ENCODE measurements at places on chromosomes 1 and 21.

- DNase-seq = no peak
These were observed 64.0 kb downstream of the KCNAB2 start for GRCh38 chr1:6109688-6110087.

DNA sequence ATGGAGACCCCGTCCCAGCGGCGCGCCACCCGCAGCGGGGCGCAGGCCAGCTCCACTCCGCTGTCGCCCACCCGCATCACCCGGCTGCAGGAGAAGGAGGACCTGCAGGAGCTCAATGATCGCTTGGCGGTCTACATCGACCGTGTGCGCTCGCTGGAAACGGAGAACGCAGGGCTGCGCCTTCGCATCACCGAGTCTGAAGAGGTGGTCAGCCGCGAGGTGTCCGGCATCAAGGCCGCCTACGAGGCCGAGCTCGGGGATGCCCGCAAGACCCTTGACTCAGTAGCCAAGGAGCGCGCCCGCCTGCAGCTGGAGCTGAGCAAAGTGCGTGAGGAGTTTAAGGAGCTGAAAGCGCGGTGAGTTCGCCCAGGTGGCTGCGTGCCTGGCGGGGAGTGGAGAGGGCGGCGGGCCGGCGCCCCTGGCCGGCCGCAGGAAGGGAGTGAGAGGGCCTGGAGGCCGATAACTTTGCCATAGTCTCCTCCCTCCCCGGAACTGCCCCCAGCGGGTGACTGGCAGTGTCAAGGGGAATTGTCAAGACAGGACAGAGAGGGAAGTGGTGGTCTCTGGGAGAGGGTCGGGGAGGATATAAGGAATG lies 505 bp downstream of the LMNA start:
- no peak for DNase-seq

DNA sequence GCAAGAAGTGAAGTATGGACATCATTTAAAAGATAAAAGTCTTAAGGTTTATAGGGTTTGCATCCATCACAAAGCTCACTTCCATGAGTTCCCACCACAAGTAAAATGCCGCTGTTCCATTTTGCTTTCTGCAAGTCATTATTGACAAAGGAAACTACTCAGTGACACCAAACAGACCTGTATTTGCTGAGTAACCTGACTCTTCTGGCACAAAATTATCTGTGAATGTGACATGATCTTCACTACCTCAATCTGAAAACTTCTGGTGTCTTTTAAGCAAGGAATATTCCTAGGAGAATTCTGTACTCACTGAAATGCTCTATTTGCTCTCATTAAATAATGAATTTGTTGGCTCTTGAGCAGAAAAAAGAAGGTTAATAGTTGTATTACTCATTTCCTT lies 1077.4 kb upstream of the ADGRL4 start:
- no peak for DNase-seq

GRCh38 chr1:16302709-16303627 lies 49.3 kb downstream of the FBXO42 start:
- DNase-seq = no peak

GRCh38 chr1:6519935-6520671 lies 28.6 kb upstream of the PLEKHG5 start:
- DNase-seq = peak; percentile 65

DNA sequence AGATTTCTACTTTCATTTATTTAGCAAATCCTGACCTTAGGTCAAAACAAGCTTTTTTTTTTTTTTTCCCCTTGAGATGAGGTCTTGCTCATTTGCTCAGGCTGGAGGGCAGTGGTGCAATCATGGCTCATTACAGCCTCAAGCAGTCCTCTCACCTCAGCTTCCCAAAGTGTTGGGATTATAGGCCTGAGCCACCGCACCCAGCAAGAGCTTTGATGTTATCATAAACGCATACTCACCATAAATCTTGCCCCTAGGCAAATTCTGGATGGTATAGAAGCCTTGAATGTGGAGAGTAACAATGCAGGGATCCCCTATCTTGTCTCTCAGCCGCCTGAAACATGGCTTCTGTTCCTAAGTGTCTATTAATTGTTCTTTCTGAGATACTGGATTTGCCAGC lies 24.8 kb upstream of the CLDN8 start:
- DNase-seq = no peak

DNA sequence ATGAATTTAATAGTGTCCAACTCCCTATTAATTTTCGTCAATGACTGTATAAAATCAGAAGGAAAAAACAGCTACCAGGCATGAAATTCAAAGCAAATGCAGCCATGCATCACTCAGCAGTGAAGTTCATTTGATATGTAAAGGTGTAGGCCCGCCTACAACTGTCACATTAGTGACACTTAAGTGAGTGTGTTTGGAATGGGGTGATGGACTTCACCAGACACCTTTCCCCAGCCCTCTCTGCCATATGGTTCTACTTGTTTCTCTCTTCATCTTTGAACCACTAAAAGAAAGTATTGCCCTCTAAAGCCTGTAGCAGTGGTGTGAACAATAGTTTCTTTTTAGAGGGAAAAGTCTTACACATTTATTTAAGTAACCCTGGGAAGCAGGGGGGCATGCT lies 124.0 kb downstream of the SIPA1L2 start:
- DNase-seq = no peak

DNA sequence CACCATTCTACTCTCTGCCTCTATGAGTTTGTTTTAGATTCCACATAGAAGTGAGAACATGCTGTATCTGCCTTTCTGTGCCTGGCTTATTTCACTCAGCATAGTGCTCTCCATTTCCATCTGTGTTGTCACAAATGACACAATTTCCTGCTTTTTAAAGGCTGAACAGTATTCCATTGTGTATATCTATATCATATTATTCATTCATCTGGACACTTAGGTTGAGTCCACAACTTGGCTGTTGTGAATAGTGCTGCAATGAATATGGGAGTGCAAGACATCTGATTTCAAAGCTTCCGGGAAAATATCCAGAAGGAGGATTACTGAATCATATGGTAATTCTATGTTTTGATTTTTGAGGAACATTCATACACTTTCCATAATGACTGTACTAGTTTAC lies 20.1 kb upstream of the DONSON start:
- no peak for DNase-seq

- DNase-seq = no peak
These were observed 11.2 kb upstream of the VWA5B1 start for GRCh38 chr1:20279509-20279908.

DNA sequence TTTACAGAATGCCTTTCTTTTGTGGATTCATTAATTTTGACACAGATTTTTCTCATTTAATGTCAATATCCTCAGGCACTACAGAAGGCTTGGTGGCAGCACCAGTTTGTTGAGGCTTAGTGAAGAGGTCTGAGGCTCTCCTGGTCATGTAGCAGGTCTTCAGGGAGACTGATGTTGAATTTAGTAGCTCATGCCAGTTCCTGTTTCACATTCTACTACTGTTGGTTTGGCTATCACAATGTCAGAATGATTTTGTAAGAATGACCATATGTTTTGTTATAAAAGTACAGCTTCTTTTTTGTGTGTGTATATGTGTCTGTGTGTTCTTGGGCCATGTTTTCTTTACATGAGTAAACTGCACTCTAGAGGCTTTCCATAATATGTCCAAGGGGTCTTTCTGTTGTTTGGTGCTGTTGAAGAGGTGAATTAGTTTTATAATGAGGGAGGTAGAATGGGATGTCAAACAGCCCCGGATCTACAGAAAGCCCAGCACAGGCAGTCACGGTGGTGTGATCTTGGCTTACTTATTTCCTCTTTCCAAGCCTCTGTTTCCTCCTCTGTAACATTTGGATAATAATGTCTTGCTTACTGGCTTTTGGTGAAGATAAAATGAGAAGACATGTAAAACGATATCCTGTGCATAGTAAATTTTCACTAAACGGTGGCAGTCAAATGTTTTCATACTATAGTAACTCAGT lies 32.0 kb downstream of the C1orf21 start:
- no peak for DNase-seq

- no peak for DNase-seq
These were observed 115.2 kb downstream of the LMX1A start for GRCh38 chr1:165241321-165241720.

DNA sequence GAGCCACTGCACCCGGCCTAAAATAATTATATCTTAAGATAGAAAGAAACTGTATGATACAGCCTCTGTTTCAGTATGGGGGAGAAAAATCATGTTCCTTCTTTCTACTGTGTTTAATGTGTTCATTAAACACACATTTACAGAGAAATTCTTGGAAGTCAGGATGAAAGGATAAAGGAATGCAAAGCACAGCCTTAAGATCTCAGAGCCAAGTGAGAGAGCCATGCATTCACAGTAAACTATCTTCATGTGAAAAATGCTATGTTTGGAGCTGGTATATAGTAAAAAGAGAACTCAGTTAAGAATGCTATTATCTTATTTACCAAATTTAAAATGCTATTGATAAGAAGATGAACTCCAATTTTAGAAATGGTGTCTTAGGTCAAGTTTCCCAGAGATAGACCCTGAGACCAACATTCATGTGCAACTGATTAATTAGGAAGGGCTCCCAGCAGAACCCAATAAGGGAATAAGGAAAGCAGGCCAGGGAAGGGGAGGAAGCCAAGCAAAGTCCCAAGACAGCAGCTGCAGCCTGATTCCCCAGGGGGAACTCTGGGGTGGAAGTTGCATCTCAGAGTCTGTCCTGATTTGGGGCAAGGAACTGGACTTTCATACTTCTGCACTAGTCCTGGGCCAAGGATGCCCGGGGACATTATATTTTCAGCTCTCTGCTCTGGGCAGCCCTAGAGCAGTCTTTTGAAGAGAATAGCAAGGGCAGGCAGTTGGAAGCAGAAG lies 130.0 kb upstream of the ZNF648 start:
- no peak for DNase-seq

DNA sequence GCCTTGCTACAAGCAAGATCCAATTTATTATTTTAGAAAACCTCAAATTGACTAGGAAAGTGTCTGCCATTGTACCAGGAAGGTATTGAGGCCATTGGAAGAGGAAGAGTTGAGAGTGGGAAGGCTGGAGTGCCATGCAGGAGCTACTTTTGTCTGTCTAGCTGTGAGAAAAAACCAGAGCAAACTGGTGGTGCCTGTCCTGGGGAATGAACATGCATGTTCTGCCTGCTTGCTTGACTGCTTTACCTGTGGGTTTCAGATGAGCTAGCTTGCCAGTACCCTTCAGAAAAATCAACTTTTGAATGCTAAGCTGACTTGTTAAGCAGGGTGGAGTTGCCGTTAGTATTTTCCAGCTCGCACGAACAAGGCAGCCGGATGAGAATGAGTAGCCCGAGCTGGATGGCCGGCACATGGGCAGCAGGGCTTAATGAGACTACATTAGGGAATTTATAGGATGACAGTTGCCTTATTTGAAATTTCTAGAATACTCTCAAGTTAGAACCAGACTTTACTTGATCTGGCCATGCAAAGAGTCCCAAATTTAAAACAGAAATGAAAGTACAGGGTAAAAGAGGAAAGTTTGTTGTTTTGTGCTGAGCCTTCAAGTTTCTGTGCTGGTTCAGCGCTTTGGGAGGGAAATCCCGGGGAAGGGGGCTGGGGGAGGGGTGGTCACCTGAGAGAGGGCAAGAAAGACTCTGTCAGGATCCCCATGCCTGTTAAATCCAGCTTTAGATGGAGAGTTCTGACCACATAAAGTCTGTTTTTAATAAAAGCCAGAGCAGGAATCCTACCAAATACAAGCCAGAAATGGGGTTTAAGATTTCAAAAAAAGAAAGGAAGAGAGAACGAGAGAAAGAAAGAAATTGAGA lies 29.6 kb upstream of the C1orf105 start:
- no peak for DNase-seq

- no peak for DNase-seq
These were observed 110.1 kb downstream of the SLC45A1 start for GRCh38 chr1:8427986-8428385.

GRCh38 chr1:38529946-38530345 lies 329.6 kb downstream of the RRAGC start:
- DNase-seq = no peak

GRCh38 chr1:92923664-92924063 lies 37.6 kb downstream of the DIPK1A start:
- DNase-seq = no peak

DNA sequence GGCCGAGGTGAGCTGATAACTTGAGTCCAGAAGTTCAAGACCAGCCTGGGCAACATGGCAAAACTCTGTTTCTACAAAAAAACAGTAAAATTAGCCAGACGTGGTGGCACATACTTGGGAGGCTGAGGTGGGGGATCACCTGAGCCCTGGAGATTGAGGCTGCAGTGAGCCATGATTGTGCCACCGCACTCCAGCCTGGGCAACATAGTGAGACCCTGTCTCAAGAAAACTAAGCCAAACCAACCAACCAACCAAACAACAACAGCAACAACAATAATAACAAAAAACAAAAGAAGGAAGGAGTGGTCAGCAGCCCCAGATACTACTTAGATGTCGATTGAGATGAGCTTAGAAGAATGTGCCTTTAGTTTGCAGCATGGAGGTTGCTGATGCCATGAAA lies 47.7 kb downstream of the CENPF start:
- no peak for DNase-seq

DNA sequence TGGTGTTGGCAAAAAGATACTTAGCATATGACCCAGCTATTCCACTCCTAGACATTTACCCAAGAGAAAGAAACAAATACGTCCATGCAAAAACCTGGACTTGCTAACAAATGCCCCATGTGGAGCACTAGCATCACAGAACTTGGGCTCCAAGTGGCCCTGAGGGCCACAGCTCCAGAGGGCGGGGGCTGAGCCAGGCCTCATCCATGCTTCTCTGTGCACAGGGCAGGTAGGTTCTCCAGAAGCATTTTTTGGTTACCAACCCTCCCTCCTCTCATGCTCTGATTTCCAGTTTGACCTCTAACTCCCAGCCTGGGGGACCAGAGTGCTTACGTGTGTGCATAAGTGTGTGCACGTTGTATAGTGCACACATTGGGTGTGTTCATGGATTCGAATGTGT lies 2.0 kb downstream of the KRTAP12-2 start:
- no peak for DNase-seq

GRCh38 chr1:2240270-2241156 lies 12.4 kb downstream of the SKI start:
- peak; percentile 55 for DNase-seq

GRCh38 chr1:167654975-167655575 lies 25.0 kb downstream of the RCSD1 start:
- no peak for DNase-seq

DNA sequence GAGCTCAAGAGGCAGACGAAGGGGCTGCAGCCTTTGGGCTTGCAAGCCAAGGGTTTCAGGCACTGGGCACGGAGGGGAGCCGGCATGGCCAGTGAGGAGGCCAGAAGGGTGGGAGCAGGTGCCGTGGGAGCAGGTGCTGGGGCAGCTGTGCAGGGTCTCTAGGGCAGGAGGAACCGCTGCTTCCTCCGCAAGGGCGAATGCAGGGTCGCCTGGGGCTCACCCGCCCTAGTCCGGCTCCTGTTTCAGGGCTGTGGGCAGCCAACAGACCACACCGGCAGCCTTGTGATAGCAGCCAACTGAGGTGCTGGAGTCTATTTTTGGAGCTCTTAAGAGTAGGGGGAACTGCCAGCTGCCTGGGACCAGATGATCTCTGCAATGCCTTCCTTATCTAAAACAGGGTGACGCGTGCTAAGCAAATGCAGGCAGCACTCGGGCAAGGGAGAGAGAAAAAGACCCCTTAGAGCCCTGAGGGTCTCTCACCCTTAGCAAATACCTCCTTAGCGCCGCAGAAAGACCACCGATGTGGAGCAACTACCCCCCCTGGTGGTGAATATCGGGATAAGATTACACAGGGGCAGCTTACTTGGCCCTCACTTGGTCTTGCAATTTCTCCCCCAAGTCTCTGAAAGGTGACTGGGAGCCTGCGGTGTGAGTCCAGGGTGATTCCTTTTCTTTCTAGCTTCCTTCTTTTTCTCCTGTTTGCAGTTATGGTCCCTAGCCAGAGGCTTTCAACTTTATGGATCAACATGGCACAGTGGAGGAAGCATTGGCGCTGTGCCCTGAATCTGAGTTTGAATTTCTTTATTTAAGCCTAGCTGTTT lies 20.7 kb upstream of the MAPKAPK2 start:
- DNase-seq = peak; percentile 74

Data from midbrain (tissue), 1 donor.